ENCODE measurements at places on chromosomes 13 and 19.

DNA sequence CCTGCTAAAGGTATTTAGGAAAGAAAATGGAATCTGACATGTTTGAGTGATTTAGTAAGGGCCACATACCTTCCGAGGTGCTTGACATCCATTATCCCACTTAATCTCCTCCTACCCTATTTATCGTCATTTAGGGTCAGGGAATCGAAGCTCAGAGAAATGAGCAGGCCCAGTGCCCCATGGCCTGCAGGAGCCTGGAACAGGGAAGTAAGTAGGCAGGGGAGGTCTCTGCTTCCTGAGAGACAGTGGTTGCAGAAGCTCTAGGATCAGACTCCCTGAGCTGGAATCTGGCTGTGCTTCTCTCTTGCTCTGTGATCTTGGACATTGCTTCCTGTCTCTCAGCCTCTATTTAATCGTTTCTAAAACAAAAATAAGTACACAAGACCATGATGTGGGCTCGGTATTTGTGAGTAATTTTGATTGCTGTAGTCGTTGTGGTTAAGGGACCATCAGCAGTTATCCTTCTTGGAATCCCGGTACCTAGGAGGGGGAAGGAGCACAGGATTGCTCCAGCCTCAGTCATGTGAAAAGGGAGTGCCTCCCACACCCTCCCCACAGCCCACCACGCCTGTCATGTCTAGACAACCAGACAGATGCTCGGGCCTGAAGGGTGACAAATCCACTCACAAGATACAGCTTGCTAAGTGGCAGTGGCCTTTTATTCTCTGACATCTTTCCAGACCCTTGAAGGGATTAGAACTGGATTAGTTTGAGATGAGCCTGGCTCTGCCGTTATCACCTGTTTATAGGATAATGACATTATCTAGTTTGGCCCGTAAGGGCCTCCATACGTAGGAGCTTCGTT is 169.2 kb upstream of the TSHZ3 start:
- no peak for DNase-seq

DNA sequence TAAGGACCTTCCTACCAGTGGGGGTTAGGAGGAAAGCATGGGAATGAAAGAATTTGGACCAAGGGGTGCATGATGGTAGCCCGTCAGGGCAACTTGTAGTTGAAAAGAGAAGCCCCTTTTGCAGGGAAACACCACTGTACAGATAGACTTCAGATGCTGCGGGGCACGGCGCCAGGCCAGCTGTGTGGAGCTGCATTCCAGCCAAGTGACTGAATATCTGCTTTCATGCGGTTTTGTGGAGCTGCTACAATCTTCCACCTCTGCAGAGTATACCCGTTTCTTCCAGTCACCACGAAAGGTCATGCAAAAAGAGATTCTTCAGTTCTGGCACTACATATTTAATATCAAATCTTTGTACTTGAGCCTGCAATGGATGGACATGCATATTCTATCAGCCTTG is 104.7 kb downstream of the RGCC start:
- peak; percentile 88 for DNase-seq

DNA sequence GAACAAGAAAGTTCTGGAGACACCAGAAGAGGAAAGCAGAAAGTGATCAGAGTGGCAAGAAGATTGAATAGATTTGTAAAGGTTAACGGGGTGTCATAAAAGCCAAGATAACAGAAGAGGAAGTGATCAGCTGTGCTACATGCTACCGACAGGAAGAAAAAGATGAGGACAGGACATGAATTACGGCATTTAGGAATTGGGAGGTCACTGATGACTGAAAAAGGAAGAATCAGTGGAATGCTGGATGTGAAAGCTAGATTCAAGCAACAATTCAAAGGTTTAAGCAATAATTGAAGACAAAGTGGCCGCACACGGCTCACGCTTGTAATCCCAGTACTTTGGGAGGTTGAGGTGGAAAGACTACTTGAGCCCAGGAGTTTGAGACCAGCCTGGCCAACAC is 15.1 kb downstream of the ZNF160 start:
- no peak for DNase-seq

DNA sequence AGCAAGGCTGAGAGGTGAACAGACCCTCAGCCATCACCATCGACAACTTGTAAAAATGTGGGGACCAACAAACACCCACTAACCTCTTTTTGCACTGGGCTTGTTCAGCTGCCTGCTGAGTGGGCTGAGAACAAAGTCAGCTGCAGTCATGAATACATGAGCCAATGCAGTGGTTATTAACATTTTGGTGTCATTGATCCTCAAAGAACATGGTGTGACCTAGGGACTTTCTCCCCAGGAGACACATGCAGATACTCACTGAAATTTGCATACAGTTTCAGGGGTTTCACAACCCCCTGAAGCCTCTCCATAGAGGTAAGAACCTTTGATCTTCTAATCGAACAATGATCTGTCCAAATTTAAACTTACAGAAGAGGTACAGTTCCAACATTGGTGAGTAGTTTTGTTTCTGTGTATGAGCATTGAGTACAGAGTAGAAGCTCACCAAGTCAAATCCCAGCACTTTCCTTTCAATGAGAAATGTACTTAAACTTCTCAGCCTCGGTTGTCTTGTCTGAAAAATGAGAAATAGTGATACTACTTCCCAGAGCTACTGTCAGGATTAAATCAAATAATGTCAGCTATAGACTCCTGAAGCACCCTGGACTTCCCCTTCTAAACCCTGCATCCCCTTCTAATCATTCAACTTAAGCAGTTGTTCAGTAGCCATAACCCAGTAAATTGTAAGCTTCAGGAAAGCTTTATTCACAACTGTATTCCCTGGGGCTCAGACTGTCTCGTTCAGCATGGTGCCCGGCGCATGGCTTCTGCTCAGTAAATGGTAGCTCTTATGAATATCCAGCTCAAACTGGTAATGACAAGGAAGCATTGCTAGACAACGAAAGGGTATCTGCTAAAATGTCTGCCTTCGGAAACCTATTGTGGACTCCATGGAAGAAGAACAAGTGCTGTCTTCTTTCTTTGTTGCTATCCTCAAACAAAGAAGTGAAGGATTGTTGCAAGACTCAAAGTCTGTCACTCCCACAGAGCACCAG is 148.7 kb downstream of the FOXO1 start:
- no peak for DNase-seq

DNA sequence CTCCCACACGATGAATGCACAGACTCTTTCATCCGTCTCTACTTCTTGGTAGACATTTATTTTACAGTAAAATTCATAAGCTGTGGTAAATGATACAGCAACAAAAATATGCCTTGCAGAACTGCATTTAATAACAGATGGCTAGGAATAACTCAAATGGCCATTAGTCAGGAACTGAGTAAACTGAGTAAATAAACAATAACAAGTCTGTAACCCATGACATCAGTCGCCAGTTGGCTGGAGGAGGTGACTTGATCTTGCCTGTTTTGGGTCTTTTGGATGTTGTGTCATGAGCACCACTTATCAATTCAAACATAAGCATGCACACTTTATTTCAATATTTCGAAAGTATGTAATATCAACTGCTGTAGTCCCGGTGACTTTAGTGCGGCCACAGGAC is 632.6 kb upstream of the ARGLU1 start:
- DNase-seq = no peak

- DNase-seq = no peak
Measured at GRCh38 chr13:111846391-111847159, 220.4 kb upstream of the SOX1 start.

DNA sequence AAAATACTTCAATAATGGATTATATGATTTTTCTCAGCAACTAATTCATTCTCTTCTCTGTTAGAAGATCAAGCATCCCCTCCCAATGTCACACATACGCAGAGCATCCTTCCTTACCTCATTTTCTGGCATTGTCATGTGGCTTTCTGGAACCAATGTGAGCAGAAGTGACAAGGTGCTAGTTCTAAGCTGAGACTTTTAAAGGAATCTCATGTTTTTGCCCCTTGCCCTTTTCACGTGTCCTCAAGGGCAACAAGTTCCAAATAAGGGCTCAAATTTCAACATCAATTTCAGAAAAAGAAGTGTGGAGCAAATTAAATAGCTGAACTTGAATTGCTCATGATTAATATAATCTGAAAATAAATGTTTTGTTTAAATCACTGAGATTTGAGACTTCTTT is 4.6 kb upstream of the PRR20A start:
- no peak for DNase-seq

GRCh38 chr13:44437356-44438233 is 64.0 kb downstream of the SERP2 start:
- DNase-seq = no peak

DNA sequence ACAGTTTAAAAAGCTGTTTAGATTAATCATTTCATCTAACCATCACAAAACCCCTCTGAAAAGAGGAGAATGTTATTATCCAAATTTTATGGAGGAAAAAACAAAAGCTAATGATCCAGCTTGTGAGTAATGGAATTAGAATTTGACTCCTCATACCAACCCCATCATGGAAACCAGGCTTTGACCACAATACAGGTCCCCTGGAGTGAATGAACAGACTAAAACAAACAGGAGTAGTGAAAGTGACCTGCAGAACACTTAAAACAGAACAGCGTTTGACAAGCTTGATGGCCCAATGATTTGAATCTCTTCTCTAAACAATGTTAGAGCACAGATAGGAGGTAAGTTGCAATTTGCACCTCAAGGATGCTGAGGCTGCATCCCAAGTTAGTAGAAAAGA is 230.0 kb downstream of the DCT start:
- DNase-seq = no peak

DNA sequence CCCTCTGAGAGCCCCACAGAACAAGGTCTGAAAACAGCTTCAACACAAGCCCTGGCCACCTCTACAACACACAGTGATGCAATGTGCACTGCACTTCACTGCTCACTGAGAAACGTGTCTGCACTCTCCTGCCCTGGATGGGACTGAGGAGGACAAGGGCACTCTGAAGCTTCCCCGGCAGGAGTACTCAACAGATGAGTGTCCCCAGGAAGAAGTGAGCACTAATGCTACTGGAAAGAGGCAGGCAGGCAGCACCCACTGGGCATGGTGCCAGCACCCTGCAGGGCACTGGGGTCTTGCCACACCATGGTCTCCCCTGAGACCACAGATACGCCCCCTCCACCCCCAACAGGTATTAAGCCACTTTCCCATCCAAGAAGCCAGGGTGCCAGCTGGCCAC is 17.7 kb upstream of the SLC35E1 start:
- no peak for DNase-seq

GRCh38 chr13:39501702-39502324 is 101.2 kb downstream of the LHFPL6 start:
- DNase-seq = peak; percentile 69

GRCh38 chr19:47758443-47758804 is 13.1 kb downstream of the NOP53 start:
- DNase-seq = no peak

- no peak for DNase-seq
Measured at GRCh38 chr13:71820699-71821098, 46.3 kb downstream of the DACH1 start.

Measured in left ventricle myocardium superior (tissue), 1 donor.